T-helper 1 cell (primary cell): ENCODE measurements at places on chromosomes 3 and 15.

DNA sequence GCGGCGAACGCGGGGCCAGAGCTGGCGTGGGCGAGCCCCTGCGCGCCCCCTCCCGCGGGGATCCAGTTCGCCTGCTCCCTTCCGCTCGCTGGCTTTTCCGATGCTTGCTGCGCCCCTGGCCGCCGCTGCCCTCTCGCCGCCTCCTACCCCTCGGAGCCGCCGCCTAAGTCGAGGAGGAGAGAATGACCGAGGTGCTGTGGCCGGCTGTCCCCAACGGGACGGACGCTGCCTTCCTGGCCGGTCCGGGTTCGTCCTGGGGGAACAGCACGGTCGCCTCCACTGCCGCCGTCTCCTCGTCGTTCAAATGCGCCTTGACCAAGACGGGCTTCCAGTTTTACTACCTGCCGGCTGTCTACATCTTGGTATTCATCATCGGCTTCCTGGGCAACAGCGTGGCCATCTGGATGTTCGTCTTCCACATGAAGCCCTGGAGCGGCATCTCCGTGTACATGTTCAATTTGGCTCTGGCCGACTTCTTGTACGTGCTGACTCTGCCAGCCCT is 721 bp downstream of the P2RY1 start:
- DNase-seq, result no peak

- no peak for DNase-seq
These were observed 2.3 kb upstream of the UACA start for GRCh38 chr15:70765504-70766281.

GRCh38 chr3:165783383-165783782 is 53.8 kb downstream of the BCHE start:
- DNase-seq, result no peak

GRCh38 chr15:29138260-29138659 is 131.4 kb downstream of the NSMCE3 start:
- no peak for DNase-seq

DNA sequence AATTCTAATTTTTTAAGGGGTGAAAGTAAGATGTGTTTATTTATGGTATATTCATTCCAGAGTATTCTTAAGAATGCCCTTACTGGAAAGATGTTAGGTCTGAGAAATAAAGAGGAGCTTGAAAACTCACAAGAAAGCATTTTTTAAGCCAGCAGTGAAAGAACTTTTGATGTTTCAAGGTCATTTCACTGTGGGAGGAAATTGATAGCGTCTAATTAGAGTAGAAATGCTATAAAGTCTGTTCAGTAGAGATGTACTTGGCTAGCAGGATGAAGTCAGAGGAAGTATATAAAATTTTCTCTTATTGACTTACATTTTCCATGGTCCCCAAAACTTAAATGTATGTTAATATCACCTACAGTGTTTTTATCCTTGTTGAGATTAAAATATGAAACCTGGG is 354.6 kb downstream of the CNTN6 start:
- no peak for DNase-seq

- DNase-seq, result no peak
These were observed 22.6 kb upstream of the TIMP4 start for GRCh38 chr3:12181301-12181700.

- DNase-seq, result no peak
These were observed 8.3 kb downstream of the ITPR1 start for GRCh38 chr3:4501437-4501836.

- DNase-seq, result no peak
These were observed 98.6 kb downstream of the MESD start for GRCh38 chr15:80891006-80891405.

DNA sequence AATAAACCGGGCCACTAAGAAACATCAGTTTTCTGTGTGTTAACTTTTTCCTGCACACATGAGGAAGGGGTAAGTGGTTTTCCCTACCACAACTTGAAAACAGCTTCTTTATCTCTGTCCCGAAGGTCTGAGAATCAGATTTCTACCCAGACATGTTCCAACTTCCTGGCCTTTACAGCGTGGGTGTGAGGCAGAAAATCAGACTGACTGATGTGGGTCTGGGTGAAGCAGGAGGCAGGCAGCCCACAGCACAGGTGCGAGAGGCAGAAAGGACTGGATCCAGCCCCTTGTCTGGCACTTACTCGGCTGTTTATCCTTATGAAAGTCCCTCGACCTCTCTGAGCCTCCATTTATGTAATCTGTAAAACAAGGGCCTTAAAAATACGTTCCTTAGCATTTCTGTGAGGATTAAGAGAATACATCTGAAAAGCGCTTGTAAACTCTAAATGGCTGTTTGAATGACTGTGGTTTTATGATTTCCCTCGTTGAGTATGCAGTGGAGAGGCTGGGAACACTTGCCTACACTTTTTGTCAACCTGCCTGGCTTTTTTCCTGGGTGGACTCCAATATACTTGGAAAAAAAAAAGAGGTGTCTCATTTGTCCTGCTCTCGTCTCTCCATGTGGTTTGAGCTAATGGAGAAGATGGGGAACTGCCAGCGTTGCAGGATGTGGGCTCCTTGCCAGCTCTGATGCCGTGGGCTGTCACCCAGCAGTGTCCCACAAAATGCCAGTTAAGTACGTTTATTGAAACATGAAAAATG is 3.1 kb downstream of the AGBL1 start:
- DNase-seq, result no peak

- DNase-seq, result no peak
These were observed 79.9 kb downstream of the GTPBP8 start for GRCh38 chr3:113070681-113071113.

- DNase-seq, result no peak
These were observed 877 bp downstream of the NIT2 start for GRCh38 chr3:100335434-100335833.

DNA sequence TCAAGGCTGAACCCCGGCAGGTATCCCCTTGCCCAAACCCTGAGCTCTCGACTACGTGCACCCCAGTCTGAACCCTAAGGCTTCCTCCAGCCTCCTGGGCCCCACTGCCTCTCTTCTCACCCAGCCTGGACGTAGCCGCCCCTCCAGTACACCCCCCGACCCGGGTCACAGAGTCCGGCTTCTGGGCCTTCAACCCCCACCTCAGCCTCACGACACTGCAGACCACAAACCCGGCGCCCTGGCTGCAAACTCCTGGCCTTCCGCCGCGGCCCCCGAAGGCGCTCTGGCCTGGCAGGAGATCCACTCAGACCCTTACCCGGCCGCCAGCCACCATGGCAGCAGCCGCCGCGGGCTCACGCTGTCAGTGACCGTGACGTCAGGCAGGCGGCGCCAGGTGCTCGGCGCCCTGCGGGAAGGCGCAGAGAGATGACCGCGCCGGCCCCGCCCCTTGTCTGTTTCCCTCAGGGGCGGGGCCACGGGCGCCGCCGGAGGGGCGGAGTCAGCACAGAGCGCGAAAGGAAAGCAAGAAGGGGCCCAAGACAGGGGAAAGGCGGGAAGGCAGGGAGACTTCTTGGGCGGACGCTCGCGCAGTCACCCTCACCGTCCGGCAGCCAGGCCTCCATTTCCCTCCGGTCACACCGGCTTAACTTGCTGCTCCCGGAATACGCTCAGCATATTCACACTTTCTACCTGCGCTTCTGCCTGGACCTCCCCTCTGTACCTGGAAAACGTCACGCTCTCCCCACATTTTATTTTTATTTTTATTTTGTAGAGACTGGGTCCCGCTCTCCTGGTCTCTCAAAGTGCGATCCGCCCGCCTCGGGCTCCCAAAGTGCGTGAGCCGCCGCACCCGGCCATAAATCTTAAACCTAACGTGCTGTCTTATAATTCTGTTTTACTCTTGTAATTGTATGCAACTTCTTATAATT is at the start of gene RMDN3:
TSS of gene RMDN3 (minus strand) at position 372 of the 929 bp plus-strand sequence. CDS start 471 bp downstream, outside the sequence.
- DNase-seq, result peak; percentile 93

DNA sequence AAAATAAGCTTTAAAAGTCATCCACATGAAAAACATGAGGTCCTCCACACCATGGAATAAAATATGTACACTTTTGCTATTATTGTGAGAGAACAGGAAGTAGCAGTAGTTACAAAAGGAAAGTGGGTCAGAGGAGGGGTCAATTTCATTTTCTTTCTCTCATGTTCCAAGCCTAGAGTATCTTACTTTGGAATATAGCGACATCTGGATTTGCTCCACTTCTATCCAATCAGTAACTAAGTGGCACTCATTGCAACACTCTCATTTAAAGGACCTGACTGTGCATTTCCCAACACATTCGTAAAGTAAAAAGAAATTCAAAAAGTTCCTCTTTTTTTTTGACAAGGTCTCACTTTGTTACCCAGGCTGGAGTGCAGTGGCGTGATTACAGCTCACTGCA is 637.3 kb downstream of the TUSC7 start:
- DNase-seq, result no peak

- no peak for DNase-seq
These were observed 24.3 kb downstream of the VPS8 start for GRCh38 chr3:184836090-184836822.

DNA sequence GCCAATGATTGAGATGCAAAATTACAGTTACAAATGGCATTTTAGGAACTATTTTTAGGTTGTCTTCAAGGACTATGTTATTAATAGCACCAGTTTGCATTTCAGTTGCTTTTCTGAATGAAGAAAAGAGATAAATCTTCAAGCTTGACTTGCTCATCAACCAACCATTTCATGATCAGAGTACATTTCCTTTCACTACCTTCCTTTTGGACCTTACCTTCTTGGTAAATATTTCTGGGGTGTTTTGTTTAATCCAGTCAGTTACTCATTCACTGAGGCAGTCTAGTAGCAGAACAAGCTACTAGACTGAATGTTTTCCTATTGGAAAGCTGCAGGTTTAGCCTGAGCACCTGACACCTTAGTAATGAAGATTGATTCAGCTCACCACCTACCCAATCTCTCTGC is 8.2 kb downstream of the SLC27A2 start:
- no peak for DNase-seq

- DNase-seq, result no peak
These were observed 1.7 kb upstream of the IFT57 start for GRCh38 chr3:108223928-108224327.
